MV-4-11 (cell line): ENCODE measurements at places on chromosomes 2 and 18.

DNA sequence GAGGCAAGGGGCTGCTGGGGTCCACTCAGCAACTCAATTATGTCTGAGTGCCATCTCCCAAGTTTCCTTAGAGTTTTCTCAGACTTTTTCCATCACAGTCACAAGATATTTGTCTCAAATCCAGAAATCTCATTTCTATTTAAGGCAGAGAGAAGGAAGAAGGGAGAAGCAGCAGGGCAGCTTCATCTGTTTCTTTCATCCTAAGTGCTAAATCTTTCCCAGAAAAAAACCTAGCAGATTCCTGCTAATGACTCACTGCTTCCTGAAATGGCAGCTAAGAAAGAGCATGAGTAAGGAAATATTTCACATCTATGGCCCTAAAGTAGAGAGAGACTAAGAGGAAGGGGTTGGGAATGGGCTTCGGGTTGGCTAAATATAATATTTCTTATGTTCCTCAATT, 88.0 kb downstream of the KYNU start:
- DNase-seq, result no peak

GRCh38 chr2:108212671-108213070, 27.1 kb upstream of the SULT1C3 start:
- no peak for DNase-seq

DNA sequence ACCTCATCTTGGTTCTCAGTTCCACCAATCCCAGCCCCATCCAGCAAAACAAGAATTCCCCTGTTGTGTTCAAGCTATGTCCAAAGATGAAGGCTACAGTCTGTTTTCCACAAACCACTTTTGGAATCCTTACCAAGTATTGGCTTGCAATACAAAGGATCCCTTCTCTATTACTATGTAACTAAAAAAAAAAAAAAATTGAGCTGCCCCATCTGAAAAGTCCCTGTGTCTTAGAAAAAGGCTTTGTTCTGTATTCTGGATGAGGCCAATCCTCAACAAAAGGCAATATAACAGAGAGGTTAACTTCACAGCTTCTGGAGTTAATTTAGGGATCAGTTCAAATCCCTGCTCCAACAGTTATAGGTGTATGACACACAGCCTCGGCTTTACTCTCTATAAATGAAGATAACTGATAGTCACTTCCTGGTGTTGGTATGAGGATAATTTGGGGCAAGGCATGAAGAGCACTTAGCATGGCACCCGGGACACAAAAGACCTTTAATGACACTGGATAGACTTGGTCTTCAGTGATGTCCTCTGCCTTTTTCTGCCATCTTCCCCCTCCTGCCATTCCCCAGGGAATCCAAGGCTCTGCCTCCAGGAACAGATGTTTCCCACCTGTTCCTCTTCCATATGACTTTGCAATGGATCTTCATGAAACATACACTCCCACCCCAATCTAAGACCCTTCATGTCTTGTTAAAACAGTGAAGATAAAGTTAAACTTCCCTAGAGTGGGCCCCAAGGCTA, 61.2 kb upstream of the ATL2 start:
- DNase-seq, result no peak

- no peak for DNase-seq
Observed at GRCh38 chr18:73677450-73677849, 470.2 kb downstream of the FBXO15 start.

GRCh38 chr2:10887476-10887875, 24.3 kb upstream of the KCNF1 start:
- DNase-seq, result no peak

DNA sequence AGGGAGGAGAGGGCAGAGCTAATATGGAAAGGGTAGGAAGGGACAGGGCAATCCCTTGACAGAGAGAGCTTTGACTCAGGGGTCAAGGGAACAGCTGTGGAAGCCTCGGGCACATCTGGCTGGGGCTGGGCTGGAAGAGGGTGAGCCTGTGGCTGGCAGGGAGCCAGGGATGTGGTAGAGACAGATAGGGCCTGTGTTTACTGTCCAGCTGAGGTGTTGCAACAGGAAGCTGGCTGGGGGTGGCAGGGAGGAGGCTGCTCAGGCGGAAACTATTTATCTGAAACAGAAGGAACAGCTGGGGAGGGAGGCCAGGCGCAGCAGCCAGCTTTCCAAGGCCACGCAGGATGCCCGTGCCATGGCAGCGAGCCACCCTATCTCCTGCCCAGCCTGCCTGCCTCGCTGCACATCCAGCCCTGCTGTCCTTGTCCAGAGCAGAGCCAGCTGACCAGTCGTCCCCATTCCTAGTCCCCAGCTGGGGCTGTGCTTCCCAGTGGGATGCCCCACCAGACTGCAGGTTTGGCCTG, 264.7 kb downstream of the CYP26B1 start:
- DNase-seq, result peak; percentile 94
